Caudate nucleus (tissue), 63 donors: ENCODE measurements at places on chromosomes 12 and 14.

GRCh38 chr14:103724116-103724515 is 8.5 kb downstream of the ZFYVE21 start:
- no peak for DNase-seq

GRCh38 chr12:52079576-52080402 is at the start of gene SMIM41:
Gene SMIM41, plus strand, starts transcription at chr12:52079704. Its CDS starts 76 bp downstream, at chr12:52079780.
- DNase-seq = no peak

- DNase-seq = no peak
Measured at GRCh38 chr12:64883264-64884163, 59.1 kb downstream of the TBC1D30 start.

- no peak for DNase-seq
Measured at GRCh38 chr12:94340573-94340972, 119.1 kb downstream of the CEP83 start.

GRCh38 chr12:90111791-90112580 is 403.3 kb upstream of the ATP2B1 start:
- no peak for DNase-seq

DNA sequence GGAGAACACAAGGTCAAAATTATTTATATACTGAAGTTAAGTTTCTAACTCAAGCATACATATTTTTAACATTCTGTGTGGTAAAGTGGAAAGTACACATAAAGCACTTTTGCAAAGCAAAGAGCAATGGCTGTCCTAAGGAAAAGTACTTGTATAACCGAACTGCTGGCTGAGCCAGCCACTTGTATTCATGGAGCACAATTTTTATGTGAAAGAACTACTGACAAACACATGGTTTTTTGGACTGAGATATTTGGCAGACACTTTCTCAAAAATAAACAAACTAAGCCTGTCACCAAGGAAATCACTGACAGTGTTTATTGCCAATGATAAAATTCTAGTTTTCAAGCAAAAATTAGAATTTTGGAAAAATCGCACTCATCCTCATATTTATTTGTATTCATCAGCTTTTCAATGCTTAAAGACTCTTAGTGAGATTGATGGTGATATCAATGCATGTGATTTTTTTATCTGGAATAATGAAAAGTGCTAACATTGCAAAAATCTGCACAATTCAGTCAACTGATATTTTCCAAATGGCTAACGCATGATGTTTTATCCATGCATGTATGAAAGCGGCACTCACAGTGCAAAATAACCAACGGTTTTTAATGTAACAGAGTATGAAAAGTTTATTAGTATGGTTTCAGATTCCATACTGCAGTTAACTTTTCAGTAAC is 125.3 kb downstream of the IPO8 start:
- DNase-seq = no peak

DNA sequence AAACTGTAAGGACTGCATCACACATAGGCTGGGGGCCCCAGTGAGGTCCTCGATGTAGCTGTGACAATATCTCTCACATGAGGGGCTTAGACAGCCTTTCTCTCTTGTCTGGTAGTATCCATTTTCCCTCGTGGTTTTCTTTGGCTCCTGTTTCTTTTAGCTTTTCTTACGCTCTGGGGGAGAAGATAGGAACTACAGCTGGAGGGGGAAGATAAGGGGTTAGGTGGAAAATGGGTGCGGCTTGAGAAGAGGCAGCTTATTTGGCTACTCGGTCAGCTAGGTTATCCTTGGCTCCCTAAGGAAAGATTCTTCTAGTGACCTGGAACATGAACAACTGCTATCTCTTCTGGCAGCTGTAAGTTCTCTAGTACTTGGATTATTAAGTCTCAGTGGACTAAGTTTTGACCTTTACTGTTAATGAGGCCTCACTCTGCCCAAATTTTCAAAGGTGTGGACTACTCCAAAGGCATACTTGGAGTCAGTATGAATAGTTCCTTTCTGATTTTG is 28.7 kb upstream of the CPNE8 start:
- DNase-seq = no peak

DNA sequence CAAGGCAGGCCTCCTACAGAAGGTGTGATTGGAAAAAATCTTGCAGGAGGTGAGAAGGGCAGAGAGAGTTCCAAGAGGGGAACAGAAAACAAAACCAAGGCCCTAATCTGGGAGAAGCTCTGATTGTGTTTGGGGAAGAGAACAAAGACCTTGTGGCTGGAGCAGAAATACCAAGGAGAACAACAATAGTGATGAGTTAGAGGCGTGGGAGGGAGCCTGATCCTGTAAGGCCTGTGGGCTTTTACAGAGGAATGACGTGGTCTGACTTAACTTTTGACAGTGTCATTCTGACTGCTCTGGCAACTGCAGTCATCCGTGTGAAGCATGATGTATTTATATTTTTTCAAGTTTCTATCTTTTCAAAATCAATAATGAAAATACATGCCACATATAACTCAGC is 200.6 kb downstream of the ANO4 start:
- no peak for DNase-seq

DNA sequence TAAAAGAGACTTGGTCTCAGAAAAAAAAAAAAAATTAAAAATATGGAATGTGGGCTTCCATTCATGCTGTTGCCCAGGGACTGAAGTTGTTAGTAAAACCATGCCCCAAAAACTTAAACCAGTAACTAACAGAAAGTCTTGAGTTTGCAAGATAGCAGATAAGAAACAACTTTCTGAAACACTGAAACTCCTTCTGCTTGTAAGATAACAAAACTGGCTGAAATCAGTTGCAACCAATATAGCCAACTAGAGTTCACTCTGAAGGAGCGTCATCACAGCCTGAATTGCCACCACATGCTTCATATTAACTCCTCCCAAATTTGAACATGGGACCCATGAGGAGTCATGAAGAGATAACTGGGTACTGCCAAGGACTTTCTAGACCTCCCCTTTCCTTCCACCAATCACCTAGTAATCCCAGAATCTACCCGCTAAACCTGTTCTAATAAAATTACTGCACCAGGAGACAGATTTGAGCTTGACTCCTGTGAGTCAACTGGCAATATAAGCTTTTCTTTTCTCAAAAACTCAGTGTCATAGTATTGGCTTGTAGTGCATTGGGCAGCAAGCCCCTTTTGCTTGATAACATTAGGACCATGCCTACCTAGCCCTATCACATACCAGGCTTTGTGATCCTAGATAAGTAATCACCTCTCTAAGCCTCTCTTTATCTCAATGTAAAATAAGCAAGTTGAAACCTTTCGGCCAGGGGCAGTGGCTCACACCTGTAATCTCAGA is 53.6 kb downstream of the R3HDM2 start:
- DNase-seq = no peak

GRCh38 chr14:95215094-95215725 is 57.9 kb upstream of the DICER1 start:
- DNase-seq = no peak

- no peak for DNase-seq
Measured at GRCh38 chr12:104944252-104944651, 13.8 kb downstream of the SLC41A2 start.

GRCh38 chr14:105006831-105007592 is 13.9 kb downstream of the CDCA4 start:
- DNase-seq = no peak

GRCh38 chr12:124479680-124480468 is 87.5 kb downstream of the NCOR2 start:
- DNase-seq = no peak

DNA sequence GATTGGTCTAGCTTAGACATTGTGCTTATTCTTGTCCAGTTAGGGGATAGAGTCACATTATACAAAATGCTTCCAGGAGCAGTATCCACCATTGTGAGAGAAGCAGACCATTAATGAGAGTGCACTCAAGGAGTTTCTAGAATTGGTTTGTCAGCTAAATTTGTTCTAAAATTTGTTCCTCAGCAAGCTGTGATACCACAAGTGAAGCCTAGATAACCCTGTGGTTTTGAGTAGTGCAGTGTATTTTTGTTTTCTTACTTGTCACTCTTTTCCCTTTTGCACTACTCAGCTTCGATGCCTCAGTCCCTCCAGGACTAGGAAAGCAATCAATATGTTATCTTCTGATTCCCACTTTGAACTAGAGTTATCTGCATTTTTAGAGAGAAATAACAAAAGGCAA is 42.5 kb upstream of the AKAP6 start:
- no peak for DNase-seq

- no peak for DNase-seq
Measured at GRCh38 chr12:6891646-6892001, 13.0 kb upstream of the LRRC23 start.

GRCh38 chr12:67425394-67425793 is 156.2 kb downstream of the CAND1 start:
- DNase-seq = no peak

DNA sequence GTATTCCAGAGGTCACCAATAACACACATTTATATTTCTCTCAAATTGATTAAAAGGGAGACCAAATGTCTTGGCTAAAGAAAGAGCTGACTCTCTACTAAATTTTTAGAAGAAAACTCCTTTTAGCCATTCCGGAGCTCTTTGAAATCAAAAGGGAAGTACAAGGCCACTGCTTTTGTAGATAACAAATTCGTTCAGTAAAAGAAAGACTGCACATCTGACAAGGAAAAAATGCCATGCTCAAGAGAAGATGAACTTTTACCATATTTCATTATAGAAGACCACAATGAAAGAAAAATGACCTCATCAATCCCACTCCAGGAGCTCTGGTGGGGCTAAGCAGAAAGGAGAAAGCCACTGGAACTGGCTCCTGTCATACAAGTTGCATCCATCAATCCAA is 57.6 kb downstream of the SPTSSA start:
- no peak for DNase-seq

DNA sequence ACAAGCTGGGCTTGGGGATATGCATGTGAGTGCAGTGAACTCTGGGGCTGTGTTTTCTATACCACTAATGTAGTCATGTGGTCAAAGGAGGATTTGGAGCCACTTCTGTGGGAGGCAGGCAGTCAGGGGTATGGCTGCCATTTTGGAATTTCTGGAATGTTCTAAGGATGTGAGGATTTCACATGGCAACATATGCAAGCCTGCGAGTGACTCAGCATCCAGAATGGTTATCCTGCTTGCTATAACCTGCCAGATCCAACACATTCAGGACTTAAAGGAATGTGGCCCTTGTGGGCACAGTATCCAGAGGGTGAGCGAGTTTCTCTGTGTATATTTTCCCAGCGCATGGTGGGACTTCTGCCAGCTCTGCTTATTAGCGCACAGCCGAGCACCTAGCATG is 249.2 kb upstream of the PWP1 start:
- no peak for DNase-seq

- no peak for DNase-seq
Measured at GRCh38 chr12:53486736-53487487, 12.3 kb downstream of the MAP3K12 start.

- no peak for DNase-seq
Measured at GRCh38 chr12:88417531-88417930, 162.7 kb downstream of the KITLG start.

DNA sequence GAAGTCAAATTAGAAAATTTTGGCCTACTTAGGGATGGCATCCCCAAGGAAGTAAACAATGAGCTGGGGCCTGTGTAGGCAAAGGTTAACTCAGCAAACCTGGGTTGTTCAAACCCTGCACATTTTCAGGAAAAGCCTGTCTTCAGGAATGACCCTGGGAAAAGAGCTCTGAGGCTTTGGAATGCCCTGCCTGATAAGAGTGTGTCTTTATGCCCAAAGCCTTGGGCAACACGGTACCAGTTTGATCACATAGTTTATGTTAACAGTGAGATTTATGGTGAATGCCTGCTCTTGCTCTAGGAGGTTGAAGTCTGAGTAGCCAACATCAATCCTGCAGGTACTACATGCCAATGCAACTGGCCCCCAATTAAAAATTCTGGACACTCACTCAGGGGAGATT is 28.2 kb upstream of the STAB2 start:
- no peak for DNase-seq

GRCh38 chr12:92602476-92602875 is 100.3 kb upstream of the PLEKHG7 start:
- no peak for DNase-seq

DNA sequence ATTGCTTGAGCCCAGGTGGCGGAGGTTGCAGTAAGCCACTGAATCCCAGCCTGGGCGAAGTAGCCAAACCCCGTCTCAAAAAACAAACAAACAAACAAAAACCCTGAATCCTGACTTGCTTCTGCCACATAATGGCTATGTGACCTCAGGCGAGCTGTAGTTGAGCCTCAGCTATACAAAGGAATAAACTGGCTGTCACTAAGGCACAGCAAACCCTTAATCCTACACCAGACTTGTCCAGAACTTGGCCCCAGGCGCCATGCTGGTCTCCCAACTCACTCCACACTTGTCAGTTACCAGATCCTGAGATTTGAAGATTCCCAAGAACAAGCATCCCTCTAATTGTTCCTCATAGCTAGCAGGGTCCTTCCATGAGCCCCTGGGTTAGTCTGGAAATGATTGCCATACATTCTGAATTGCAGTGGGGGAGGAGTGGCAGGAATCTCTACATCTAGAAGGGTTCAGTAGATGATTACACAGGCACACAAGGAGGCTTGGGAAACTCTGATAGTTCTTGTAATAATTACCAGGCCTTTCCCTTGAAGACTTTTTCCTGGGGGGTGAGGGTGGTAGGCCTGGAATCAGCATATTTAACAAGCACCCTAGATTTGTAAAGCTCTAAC is 9.9 kb downstream of the MAP3K12 start:
- no peak for DNase-seq

DNA sequence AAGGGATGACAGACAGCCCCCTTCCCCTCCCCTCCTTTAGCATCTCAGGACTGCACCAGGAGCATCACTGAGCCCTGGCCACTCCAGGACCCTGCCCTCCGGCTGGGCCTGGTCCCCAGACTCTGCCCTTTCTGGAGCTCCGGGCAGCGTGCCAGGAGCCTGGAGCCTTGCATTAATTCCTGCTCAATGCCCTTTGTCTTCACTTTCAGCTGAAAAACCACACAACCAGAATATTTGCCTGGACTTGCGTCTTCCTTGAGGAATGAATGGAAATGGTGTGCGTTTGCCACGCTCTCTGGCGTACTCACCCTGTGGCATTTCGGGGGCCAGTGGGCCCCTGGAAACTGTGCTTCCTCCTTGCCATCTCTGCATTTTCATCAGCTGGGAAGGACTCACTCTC is 8.5 kb upstream of the RFLNA start:
- no peak for DNase-seq

DNA sequence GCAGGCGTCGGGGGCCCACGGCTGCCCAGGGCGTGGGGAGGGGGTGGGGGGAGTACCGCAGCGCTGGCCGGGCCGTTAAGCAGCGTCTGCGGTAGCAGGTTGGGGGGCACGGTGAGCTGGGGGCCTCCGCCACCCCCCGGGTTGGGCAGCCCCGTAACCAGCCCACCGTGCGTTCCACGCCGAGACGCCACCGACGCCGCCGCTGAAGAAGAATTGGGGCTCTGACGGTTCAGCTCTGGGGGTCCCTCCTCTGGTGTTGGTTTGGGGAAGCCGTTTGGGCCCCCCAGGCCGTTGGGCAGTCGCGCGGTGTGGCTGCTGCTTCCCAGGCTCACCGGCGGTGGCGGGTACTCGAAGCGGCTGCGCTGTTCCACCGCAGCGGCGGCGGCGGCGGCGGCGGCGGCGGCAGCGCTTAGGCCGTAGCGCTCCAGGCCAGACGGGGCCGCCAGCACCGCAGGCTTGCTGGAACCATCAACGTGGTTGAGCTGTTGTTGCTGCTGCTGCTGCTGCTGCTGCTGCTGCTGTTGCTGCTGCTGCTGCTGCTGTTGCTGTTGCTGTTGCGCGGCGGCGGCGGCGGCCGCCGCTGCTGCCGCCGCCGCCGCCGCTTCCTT is 1.5 kb downstream of the IRF2BPL start:
- no peak for DNase-seq
